ENCODE measurements at places on chromosomes 7 and 10. TPM values are rescaled to one million over a fixed set of nuclear protein-coding genes. Genes with fewer than 3 reads are reported as not detected.
A peak's percentile ranks its signal among the peaks of the same experiment; 100 is the strongest.

DNA sequence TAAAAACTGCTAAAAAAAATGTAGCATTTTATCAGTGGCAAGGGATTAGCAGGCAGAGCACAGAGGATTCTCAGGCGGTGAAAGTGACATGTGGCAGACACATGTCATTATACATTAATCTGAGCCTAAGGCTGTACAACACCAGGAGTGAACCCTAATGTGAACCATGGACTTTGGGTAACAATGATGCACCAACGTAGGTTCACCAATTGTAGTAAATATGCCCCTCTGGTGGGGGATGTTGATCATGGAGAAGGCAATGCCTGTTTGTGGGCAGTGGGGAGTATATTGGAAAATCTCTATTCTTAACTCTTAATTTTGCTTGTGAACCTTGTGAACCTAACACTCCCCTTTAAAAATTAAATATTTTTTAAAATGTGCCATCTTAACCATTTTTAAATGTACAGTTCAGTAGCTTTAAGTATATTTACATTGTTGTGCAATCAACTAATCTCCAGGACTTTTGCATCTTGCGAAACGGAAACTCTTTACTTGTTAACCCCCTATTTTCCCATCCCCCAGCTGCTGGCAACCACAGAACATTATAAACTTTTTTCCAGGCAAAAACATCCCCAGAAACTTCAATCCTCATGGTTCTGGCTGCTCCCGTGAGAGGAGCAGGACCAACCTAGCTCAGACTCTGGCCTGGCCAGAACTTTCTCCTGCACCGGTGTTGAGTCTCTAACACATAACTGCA is 29.9 kb downstream of the LRRC20 start:
- DNase-seq = no peak

GRCh38 chr7:11188529-11189310 is 215.0 kb downstream of the PHF14 start:
- DNase-seq = no peak

DNA sequence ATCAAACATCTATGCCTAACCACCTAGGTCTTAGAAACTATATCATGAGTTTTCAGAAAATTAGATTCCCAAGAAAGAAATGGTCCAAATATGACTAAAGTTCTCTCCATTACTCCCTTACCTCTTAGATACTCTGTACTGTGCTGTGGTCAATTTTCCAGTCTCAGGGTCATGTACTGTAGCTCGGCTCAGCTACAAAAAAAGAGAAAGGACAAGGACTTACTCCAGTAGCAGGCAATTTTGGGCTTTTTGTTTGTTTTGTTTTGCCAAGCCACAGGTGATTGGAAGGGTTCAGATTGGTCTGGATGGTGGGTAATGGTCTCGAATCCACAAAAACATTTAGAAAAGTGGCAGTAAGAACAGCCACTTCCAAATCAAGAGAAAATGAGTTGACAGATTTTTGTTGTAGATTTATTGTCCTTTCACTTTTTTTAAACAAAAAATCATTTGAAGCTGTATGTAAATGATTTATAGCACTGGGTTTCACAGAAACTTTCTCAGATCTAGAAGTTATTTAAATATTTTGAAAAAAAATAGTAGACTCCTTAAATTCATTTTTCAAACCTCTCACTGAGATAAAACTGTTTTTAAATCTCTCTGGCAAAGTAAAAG is 52.8 kb downstream of the P4HA1 start:
- no peak for DNase-seq

GRCh38 chr10:44013981-44014380 is 365.3 kb upstream of the ZNF32 start:
- no peak for DNase-seq

- peak; percentile 82 for DNase-seq
Observed at GRCh38 chr10:58641095-58641531, 128.4 kb downstream of the BICC1 start.

- DNase-seq = peak; percentile 49
Observed at GRCh38 chr10:6108631-6109443, 20.0 kb downstream of the RBM17 start.

DNA sequence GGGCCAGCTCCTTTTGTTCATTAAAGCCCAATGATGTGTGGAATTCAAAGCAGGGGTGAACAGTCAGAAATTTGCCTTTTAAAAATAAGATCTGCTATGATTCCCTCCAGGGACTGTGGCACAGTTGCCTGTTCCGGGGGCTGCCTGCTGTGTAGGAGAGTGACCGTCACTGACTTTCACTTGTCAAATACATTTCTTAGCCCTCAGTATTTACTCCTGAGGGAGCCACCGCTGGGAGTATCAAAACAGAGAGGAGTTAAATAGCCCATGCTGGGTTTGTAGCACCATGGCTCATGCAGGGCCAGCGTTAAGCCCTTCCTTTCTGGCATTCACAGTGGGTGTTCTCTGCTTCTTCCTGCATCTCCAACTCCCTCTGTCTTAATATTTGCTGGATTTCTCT is 897.8 kb downstream of the SORCS3 start:
- DNase-seq = no peak

Gene AKR1C8
- total RNA-seq = not detected

- DNase-seq = no peak
Observed at GRCh38 chr10:95782318-95782717, 26.4 kb downstream of the ENTPD1 start.

DNA sequence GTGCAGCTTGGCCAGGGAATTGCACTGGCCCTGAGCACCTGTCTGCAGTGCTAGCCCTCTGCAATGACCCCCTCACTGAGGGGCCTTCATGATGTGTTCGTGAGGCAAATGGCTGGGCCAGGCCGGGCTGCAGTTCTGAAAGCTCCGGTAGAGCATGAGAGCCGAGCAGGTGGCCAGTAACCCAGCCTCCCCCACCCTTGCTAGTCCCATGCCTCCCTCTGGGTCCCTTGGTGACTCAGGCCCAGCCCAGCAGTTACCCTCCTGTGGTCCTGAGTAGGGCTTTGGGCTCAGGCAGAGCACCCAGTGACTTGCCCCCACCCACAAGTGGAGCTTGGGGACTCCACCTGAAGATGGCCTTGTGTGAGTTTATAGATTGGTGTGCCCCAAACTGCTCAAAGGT is 16.1 kb upstream of the CSGALNACT2 start:
- DNase-seq = no peak

- no peak for DNase-seq
Observed at GRCh38 chr7:26305090-26305868, 13.6 kb downstream of the SNX10 start.

Gene PAX4
- not detected for total RNA-seq

Gene PRKCQ
- total RNA-seq = 0.16 TPM

Gene GATA3
- total RNA-seq = 0.68 TPM

DNA sequence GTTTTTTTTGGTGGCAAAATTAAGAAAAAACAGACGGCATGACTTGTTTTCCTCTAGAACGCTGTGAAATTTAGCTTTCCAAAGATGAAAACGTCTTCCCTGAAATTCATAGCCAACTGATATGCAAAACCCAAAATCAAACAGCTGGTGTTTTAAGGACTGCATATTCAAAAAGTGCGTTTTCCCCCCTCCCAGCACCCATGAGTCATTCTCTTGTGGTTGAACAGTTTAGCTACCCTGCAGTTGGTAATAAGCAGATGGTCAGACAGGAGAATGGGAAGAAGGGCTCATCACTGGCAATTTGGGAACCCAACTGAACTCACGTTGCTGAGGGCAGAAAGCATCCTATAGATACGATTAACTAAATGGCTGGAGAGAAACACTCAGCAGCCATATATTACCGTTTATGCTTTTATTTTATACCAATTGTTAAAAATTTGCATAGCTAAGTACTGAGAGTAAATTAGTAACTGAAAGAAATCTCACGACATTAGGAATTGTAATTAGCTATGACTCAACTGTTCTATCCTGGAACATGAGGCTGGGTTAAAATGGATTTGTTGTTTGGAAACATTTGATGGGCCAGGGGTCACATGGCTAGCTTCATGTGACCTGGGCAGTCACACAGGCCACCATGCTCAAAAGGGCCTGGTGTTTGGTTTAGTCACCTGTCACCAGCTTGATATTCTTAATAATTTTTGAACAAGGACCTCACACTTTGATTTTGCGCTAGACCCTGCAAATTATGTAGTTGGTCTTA is 343.1 kb downstream of the PHTF2 start:
- DNase-seq = peak; percentile 27

- no peak for DNase-seq
Observed at GRCh38 chr10:35223016-35223415, 96.4 kb downstream of the CREM start.

- DNase-seq = peak; percentile 82
Observed at GRCh38 chr10:72637398-72637857, 11.5 kb upstream of the MICU1 start.

Gene NXPH1
- not detected for total RNA-seq

- no peak for DNase-seq
Observed at GRCh38 chr7:98805956-98806838, 63.6 kb downstream of the TMEM130 start.

Gene POMZP3
- 7.7 TPM for total RNA-seq

Gene SORCS1
- 0.40 TPM for total RNA-seq

DNA sequence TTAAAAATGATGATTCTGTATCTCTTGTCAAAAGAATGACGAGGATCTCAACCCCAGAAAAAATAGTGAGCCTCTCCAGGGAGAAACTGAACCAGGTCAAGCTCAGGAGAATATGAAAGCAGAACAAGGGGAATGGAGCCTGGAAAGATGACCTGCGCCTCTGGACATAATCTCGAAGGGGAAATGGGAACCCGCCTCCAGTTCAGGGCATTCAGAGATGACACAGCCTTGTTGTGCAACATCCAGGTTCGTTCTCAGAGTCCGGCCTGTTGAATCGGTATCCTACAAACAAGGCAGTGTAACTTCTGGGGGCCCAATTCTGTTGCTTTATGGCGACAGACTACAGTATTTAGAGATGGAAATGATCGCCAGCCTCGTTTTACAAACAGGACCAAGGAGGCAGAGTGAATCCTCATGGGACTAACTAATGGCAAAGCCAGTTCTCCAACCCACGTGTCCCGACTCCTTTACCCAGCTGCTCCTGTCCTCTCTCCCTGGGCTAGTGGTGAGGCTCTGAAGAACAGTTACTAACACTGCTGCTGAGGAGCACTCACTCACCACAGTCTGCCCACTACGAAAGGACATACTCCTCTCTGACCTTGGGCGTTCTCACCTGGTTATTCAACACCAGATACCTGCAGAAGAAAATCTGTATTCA is 67.6 kb downstream of the JAZF1 start:
- DNase-seq = no peak

GRCh38 chr7:80999100-80999499 is 80.2 kb upstream of the SEMA3C start:
- DNase-seq = no peak

DNA sequence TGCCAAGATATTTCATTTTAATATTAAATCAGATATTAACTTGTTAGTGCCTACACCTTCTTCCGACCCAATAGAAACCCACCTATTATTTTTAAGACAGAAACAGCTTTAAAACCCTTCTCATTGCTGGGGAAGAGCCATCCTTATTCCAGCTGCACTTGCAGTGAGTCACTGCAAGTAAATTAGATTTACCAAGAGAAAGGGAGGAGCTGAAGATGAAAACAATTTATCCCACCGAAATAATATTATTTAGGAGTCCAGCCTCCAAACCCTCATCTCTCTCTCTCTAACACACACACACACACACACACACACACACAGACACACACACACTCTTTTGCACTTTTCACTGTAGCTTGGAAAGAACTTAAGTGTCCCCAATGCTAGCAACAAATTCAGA is 26.9 kb downstream of the TWIST1 start:
- DNase-seq = no peak

Gene TES
- 54.8 TPM for total RNA-seq

GRCh38 chr7:47941136-47941844 is 7.0 kb downstream of the PKD1L1 start:
- DNase-seq = peak; percentile 79

DNA sequence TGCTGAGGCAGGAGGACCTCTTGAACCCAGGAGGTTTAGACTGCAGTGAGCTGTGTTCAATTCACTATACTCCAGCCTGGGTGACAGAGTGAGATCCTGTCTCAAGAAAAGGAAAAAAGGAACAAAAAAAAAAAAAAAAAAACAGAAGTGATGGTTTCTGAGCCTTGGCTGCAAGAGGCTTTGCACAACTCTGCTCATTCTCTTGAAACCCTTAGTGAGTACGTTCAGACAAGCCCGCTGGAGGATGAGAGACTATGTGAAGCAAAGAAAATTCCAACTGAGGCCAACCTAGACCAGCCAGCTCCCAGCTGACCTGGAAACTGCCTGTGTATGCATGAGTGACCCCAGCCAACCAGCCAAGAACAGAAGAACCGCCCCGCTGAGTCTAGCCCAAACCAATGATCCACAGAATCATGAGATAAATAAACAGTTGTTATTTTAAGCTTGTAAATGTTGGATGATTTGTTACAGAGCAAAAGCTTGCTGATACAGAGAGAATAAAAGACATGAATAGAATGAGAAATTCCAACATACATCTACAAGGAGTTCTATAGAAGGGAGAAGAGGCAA is 50.6 kb upstream of the FZD9 start:
- no peak for DNase-seq

Gene PRKG1
- 3.7 TPM for total RNA-seq

GRCh38 chr10:98167191-98167590 is 32.7 kb downstream of the R3HCC1L start:
- DNase-seq = no peak

- peak; percentile 71 for DNase-seq
Observed at GRCh38 chr7:13989126-13989948, at the start of gene ETV1. Gene ETV1, minus strand, starts transcription at chr7:13989666. Its CDS starts 614 bp downstream, at chr7:13989052.

Gene VSTM2A
- not detected for total RNA-seq

DNA sequence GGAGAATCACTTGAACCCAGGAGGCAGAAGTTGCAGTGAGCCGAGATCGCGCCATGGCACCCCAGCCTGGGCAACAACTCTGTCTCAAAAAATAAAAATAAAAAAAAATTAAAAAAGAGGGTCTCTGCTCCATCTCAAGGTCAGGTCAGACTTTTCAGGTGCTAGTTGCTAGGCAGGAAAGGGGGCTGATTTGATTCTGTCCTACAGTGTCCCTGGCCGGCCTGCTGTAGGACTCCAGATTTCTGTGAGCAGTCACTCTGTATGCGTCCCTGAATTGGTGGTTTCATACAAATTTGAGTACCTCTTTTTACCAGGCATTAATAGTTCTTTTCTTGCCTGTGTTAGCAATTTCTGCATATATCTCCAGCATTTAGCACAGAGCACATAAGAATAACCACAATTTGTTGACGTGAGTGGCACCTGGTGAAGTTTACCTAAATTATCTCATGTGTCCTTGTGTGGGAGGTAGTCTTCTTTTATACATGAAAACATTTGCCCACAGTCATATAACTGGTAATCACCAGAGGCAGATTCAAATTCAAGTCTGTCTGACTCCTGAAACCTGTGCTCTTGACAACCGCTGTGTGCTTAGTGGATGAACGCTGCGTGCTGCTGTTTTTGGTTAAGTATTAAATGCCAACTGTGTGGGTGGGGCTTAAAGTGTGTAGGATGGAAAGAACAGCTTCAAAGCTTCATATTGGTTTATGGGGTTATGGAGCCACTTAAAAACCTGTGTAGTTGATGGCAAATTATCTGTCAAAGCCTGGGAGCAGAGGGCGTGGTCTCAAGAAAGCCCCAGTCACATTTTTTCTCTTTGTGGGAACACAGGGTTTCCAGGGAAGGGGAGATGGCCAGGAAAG is 3.2 kb upstream of the ZNF775 start:
- DNase-seq = no peak

DNA sequence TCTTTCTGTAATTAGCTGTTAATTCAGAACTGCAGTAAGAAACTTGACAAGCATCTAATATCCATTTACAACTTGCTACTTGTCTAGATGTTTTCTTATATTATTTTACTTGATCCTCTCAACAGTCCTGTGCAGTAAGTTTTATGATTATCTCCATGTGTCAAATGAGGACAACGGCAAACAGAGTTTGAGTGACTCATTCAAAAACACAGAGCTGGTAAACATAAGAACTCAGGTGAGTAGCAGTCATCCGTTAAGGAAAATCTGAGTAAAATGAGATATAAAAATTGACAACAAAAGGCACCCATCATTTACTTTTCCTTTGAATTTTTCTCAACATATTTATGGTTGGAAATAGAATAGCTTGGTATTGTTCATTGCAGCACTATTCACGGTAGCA is 19.0 kb upstream of the TARP start:
- no peak for DNase-seq
